ENCODE measurements at places on chromosomes 16 and 17.

DNA sequence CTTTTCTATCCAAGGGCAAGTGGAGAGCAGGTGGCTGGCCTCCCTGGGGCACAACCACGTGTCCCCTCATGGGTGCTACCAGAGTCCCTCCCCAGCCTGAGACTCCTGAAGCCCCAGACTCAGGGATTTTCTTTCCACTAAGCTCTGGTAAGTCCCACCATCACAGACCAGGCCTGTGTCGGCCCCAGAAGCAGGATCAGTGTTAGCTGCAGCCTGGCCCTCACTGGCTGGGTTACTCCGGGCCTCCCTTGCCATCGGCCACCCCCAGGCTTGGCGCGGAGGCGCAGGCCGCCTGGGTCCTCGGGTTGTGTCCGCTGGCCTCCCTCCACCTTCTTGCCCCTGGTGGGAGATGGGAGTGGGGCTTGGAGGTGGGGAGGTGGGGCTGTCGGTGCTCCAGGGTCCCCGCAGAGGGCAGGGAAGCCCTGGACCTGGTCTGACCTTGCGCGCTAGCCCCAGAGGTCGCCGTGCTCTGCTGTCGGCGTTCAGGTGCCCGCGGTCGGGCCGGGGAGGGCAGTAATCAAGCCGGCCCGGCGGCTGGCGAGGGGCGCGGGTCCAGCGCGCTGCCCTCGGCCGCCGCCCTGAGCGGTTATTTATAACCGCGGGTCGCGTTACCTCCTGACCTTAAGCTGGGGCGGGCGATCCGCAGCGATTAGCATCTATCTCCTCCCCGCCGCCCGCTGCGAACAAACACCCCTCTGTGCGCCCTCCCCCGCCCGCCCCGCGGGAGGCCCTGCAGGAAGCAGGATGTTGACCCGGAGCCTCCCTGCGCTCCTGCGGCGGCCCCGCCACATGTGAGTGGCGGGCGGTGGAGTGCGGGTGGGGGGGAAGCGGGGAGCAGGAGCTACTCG lies 78.1 kb upstream of the TOB1 start:
- peak; percentile 87 for DNase-seq

DNA sequence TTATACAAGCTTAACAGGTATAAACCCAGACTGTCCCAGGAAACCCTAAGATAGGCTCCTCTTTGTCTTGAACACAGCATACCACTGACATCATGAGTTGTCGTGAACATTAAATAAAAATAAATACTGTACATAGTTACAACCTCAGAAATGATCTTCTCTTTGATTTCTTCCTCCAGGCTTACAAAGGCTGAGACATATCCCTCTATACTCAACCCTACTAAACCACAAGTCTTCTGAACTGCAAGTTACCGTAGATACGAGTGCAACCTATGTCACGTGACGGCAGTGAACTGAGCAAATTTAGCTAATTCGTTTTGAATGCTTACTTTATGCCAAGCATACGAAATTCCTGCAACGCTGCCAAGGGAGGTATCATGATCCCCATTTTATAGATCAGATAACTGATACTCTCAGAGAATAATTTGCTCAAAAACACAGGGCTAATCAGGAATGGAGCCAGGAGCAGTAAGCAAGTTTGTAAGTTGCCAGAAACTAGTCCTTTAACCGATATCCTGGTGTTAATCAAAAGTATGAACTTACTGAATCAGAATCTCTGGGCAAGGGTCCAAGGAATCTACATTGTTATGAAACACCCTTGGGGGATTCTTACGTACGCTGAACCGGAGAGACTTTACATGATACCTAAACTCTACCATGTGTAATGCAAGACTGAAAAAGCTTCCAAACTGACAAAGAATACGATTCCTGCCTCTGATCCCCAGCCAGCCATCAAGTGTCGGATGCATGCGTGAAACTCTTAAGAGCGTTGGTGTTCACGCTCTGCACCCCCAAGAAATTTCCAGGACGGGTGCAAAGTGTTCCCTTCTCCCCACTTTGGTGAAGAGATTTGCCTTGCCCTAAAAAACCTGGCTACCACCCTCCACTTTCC lies 106.2 kb downstream of the XYLT1 start:
- peak; percentile 81 for DNase-seq

DNA sequence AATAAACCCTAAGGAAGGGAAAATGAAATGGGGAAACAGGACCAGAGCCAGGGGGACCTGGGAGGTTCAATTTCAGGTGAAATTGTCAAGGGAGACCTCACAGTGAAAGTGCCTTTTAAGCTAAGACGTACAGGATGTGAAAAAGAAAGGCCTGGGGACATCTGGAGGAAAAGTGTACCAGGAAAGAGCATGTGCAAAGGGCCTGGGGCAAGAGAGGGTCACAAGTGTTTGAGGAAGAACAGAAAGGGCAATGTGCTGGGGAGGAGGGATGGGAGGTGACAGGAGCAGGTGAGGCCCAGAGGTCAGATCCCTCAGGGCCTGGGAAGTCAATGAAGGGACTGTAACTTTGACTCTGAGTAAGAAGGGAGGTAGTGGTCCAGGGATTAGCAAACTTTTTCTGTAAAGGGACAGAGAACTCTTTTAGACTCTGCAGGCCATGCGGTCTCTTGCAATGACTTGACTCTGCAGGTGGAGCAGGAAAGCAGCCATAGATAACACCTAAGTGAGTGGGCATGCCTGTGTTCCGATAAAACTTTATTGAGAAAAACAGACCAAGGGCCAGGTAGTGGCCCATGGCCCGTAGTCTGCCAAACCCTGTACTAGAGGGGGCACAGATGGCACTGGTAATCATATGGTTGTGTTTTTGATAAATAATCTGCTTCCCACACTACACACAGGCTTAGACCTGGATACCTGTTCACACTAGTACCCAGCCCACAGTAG lies 93.8 kb downstream of the LITAF start:
- no peak for DNase-seq

- DNase-seq = no peak
These were observed 17.5 kb upstream of the MT4 start for GRCh38 chr16:56547120-56547948.

DNA sequence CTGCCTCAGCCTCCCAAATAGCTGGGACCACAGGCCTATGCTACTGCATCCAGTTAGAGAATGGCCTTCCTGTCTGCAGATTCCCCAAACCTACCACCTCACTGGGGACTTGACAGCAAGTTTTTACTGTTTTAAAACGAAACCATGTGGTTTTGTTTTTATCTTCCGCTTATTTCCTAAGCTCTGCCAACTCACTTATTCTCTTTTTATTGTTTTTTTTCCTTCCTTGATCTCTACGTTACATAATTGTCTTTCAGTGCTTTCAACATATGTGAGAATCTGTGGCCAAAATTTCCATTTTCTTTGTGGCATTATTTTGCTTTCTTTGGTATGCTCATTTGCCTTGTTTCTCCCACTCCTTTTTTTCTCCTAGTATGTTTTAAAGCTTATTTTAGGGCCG lies 14.6 kb upstream of the SLC38A7 start:
- DNase-seq = no peak

GRCh38 chr17:29807520-29808361 lies 122.3 kb downstream of the SSH2 start:
- peak; percentile 82 for DNase-seq

GRCh38 chr16:64541621-64542020 lies 580.2 kb downstream of the CDH11 start:
- no peak for DNase-seq

DNA sequence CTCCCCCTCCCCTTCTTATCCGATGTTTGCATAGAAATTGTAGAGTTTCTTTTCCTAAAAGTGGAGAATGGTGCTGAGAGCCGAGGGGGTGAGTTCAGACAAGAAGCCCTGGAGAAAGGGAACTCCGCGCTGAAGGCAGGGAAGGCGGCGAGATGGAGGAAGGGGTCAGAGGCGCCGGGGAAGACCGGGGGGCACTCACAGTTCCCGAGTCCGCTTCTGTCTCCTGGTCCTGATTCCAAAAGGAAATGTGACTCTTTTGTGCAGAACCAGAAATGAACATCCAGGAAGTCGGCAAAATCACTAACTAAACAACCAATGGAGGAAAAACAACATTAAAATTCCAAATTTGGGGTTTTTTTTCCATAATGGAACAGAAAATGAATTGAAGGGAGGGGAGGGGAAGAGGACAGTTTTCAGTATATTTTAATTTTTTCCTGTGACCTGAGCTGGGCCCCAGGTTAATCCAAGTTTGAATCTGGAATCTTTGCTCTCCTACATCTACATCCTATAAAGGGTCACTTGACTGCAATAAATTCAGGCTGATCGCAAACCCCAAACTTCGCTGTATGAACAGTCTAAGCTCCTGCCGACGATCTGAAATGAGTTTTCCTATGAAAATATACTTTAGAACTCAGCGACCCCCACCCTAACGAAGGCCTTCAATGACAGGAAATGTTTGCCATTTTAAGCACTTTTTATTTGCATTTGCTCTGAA lies 252.3 kb downstream of the C16orf95 start:
- no peak for DNase-seq

DNA sequence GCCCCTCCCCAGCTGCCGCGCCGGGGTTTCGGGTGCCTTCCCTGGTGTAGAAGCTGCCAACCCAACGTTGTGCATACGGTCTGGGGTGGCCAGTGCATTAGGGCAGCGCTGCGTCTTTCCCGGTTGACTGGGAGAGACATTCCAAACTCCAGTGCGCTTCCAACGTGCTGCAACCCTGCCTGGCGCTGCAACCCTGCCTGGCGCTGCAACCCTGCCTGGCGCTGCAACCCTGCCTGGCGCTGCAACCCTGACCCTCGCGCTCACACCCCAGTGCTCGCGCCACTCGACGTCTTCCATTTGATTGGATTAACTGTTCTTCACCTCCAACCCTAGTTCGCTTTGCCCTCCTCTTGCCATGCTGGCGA lies 488 bp upstream of the HAP1 start:
- no peak for DNase-seq

- DNase-seq = no peak
These were observed 97.8 kb downstream of the NXN start for GRCh38 chr17:881778-882177.

GRCh38 chr16:78577630-78578029 lies 478.2 kb downstream of the WWOX start:
- no peak for DNase-seq

- no peak for DNase-seq
These were observed 5.0 kb downstream of the TSPAN10 start for GRCh38 chr17:81641825-81642489.

- peak; percentile 3 for DNase-seq
These were observed 99.3 kb downstream of the METRNL start for GRCh38 chr17:83178533-83179304.

DNA sequence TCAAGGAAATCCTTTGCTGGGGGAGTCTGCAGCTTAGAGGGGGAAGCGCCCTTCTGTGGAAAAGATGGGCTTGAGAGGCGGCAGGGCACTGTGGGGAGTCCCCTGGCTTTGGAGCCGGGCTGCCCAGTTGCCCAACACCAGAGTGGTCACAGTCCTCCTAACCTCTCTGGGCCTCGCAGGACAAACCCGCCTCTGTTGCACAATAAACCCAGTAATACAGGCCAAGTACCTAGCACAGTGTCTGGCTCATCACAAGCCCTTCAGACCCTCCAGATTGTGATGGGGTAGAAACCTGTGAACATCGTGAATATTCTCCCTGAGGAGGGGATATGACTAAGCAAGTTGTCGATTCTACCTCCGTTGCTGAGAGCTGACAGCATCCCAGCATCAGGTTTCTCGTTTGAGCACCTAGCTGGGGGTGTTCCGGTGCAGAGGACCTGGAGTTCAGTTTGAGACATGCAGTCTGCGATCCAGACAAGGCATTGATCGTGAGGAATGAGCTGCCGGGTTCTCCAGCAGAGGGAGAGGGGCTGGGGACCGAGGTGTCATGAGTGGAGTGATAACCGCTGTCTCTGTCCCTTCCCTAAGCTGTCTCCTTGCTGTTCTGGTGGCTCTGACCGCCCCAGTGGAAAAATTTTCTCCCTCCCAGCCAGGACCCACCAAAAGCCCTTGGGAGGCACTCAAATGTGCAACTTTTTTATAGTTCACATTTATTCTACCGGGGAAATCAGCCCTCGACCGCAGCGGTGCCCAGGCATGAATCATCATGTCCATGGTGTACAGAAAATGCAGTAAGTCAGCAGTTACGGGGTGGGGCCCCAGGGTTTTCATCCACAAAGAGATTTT lies 161.9 kb downstream of the WSCD1 start:
- no peak for DNase-seq

DNA sequence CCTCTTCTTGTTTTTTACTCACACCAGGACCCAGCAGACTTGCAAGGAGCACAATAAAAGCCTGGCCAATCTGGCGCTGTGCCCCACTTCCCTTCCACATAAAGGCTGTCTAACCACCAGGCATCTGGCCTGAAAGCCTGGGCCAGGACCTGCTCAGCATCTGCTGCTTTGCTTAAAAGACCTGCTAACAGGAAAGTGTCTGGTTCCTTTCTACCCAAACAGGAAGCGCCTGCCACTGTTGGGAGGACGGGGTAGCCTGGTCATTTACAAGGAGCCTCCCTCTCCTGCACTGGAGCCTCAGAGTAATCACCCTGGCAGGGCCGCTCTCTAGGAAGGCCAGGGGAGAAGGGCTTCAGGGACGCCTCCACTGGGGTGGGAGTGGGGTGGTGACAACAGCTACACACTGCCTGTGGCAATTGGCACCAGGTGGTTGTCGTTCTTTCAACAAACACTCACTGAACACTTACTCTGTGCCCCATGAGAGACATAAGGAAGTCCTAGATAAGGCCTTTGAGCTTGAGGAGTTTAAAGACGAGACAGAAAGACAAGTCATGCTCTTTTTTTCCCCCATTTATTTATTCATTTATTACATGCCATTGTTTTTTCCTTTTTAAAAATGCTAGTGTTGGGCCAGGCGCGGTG lies 6.3 kb upstream of the MMP28 start:
- peak; percentile 26 for DNase-seq

- no peak for DNase-seq
These were observed 4.0 kb downstream of the ITGAD start for GRCh38 chr16:31397096-31397660.

GRCh38 chr16:66058172-66058691 lies 308.3 kb upstream of the CDH5 start:
- DNase-seq = no peak

GRCh38 chr17:50192144-50192617 lies 9.2 kb downstream of the COL1A1 start:
- no peak for DNase-seq

- no peak for DNase-seq
These were observed 146.9 kb downstream of the MSI2 start for GRCh38 chr17:57403236-57403635.

DNA sequence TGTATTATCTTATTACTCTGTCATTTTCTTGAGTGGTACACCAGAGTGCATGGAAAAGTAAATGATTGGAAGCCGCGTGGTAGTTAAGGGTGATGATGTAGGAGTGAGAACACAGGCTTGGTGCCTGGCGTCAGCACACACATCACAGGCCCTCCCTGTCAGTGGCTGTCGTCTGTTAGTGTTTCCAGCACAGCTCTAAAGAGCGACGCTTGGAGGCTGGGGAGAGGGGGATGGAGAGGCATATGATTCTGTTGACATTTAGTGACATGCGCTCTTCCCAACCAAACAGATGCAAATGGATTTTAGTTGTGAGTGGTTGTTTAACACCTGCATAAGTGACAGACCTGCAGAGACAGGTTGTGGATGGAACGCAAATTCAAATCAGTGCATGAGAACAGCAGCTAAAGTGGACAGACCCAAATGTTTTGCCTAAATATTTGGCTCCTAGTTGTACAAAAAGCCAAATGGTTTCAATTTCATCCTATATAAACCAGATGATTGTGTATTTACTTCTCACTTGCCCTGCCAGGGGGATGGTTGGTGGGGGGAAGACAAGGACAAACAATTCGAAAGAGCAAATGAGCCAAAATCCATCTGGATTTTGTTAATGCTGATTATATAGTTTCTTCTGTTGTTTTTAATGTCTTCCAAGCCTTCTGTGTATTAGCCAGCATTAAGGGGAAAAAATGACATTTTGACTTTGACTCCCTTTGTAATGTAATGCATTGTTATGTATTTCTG lies 222.3 kb downstream of the WWOX start:
- no peak for DNase-seq

- peak; percentile 76 for DNase-seq
These were observed at the start of gene GALK1 for GRCh38 chr17:75764711-75765421. Gene GALK1 (minus strand): TSS chr17:75765192. CDS start chr17:75765136, 56 bp downstream.
